ENCODE measurements at places on chromosomes 3 and 15.
A peak's percentile ranks its signal among the peaks of the same experiment; 100 is the strongest.

DNA sequence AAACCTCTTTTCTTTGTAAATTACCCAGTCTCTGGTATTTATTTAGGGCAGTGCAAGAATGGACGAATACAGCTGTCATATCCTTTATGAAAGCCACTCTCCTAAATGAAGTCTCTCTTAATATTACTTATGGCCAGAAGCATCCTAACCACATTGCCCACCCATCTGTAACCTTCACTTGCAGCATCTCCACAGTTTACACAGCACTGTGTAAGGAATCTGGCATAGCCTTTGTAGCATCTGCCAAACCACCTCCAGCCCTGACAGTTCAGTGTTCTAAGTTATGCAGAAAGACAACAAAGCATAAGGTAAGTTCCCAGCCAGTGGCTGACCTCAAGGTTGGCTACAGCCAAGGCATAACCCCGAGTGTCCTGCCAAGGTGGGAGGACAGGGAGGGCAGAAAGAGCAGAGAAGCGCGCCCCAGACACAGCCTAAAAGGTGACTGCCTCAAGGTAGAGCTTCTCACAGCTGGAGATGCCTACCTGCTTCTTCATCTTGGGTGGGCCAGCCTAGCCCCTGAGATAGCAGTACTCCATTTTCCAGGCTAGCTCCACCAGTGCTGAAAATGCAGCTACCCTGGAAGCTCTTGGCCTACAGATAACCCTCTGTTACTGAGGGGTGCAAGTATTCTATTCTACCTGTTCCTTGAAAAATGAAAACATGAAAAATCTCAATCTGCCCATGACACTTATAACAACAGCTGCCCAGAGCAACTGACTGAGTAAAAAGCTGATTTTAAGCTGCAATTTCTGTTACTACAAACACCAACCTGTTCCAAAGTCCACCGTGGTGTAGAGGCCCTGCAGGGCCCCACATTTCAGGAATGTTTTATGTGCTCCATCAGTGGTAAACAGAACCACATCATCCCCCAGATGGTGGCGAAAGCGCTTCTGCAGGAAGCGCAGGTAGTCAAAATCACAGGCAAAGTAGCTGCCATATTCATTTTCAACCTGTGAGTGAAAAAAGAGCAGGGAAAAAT is 39.3 kb downstream of the GLB1 start:
- no peak for DNase-seq

DNA sequence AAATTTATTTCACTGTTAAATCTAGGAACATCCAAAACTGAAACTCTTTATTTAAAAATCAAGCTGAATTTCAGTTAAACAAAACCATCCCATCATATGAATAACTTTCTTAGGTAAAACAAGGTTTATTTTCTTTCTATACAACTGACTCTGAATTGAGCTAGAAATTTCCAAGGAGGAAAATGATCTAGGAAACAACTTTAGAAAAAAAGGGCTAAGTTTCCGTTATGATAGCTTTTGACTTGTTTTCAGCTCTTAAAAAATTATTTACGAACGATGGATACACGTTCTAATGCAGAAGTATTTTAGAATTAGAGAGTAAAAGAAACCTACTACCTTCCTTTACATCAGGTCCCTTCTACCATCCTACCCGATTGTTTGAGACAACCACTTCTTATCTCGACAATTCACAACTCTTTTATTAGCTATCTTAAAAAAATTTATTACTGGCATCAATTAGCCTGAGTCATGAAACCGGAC is 1.8 kb upstream of the IGF1R start:
- DNase-seq, result no peak

DNA sequence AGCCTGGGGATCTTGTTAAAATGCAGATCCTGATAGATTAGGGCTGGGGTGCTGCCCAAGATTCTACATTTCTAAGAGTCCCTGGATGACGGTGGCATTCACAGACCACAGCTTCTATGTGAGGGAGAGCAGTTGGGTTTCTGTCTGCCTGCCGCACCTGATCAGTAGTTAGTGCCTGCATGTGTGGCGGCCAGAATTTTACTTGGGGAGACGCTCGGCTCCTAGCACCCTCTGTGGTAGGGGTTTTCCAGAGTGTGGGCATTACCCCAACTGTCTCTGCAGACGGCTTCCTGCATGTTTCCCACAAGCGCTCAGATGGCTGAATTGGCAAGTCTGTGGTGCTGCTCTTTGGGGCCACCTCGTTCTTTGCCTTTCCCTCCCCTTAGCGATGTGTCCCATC is 8.3 kb downstream of the GHRL start:
- DNase-seq, result no peak

DNA sequence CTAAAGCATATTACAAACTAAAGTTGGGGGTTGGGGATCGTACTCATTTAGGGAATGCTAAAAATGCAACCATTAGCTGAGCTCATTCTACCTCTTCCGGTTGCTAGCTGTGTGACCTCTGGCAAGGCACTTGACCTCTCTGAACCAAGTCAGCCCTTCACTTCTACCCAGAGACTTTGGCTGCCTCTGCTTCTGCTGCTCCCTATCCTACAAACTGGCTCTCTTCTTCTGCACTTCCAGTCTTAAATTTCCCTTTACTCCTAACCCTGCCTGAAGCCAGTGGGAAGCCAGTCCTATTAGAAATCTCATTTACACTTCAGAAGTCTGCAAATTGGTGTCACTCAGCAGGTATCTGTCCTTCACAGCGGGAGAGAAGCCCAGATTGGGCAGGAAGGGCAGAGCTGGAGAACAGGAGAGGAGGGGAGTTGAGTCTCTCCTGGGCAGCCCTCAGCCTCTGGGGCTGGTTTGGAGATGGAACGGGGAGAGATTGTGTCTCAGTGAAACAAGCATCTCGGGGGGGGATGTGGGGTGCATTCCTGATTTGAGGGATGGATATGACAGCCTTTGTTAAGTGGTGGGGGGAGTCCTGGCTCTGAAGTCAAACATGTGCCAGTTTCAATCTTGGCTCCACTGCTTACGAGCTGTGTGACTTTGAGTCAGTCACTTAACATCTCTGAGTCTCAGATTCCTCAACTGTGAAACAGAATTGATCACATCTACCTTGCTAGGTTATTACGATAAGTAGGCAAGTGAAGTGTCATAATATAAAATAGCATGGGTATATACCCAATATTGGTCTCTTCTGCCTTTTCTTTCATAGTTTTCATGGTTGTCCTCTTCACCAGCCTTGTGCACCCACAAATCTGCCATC is 7.8 kb upstream of the AEN start:
- DNase-seq, result no peak

DNA sequence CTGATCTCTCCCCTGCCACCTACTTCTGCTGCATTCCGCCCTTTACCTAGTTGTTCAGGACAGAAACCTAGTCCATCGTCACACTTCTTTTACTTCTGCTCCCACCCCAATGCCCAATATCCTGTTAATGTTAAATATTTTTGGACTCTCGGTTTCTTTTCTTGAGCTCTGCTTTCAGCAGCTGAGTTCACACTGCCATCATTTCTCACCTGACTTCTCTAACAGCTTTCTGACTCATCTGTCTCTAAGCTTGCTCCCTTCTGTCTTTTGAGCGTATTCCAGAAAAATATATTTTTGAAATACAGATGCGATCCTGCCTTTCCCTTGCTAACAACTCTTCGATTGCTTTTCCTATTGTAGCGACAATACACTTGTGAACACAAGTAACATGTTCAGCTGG is 183.4 kb downstream of the KLHL25 start:
- no peak for DNase-seq

- DNase-seq, result no peak
These were observed 203.4 kb upstream of the HES1 start for GRCh38 chr3:193932576-193932975.

DNA sequence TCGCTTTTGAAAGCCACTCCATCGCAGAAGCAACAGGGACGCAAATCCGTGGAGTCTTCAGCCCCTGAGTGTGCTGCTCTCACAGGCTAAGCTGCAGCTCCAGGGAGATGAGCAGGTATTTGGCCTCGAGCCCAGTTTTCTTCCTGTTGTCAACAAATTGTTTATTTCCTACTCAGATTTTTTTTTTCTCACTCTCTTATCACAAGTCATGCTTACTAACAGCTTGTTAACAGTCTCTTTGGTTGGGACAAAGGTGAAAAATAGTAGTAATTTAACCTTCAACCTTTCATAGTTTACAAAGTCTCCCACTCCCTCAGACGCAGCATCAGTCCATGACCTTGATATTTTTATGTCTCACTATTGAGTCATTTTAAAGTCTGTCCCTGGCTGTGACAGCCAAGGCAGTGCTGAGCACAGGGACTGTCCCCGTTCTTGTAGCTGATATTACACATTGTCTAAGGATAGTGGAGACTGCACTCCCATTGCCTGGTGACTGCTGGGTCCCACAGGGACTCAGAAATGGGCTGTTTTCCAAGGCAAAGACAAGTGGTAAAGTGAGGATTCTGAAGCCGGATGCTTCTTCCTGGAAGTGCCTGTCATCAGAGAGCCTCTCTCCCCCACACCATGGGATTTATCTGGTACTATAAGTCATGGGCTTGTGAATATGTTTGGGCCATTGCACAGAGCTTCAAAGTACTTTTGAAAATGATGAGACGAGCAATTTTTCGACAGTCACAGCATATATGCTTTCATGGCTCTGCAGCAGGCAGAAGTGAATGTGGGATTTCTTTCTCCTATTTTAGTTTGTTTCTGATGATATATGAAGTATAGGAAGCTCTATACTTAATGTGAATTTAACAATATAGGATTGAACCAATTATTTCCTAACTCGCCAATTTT is 59.8 kb upstream of the UNC13C start:
- no peak for DNase-seq

- DNase-seq, result peak; percentile 31
These were observed 866 bp downstream of the TNIK start for GRCh38 chr3:171459137-171459941.

GRCh38 chr3:188589071-188589470 is 435.1 kb downstream of the LPP start:
- no peak for DNase-seq

GRCh38 chr15:73650416-73651126 is 17.4 kb upstream of the NPTN start:
- DNase-seq, result no peak

GRCh38 chr3:145144361-145144760 is 1016.6 kb downstream of the PLOD2 start:
- DNase-seq, result no peak

DNA sequence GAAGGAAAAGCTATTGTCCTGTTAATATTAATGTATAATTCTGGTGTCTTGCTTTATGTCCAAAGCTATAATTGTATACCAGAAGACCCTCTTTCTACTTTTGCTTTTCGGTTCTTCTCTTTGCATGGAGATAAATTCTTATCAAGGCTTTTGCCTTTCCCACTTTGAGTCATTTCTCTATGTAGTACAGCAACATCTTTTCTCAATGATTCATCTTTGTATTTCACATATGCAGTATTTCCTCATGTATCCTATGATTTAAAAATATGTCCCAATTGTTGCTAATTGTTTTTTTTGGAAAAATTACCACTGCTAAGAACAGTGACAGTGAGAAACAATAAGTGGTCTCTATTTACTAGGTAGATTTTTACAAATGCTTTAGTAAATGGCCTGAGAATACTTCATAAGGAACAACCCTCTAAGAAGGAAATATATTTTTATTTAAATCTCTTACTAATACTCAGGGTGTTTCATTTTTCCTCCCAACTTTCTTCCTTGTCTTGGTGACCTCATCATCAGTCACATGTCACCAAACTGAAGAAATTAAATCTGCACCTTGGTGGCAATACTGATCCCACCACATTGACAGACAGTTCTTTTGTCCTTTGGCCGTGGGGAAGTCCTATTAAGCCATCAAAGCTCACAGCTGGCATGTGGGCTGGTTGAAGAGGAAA is 290.6 kb downstream of the SATB1 start:
- DNase-seq, result no peak

DNA sequence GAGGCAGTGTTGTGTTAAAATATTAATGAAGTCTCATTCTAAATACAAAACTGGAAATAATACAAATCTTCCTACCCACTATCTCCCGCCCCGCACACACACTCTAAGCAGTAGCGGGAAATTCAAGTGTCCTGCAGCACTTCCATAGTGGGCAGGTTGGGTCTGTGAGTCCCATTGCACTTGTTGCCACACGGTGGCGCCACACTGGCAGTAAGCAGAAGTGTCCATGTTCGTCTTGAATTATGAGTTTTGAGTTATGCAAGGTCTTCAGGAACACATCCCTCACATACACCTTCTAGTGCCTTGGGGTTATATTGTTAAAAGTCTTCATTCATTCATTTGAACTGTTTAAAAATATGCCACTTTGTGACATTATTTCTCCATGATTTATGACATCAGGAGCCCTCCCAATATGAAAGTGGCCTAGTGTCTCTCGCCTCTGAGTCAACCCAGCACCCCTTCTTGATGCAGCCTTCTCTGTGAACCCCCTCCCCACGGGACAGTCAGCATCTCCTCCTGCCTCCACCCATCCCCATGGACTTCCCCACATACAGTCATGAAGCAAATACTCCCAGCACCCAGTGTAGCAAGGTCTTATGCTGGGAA is 17.6 kb upstream of the CCDC174 start:
- DNase-seq, result peak; percentile 73

DNA sequence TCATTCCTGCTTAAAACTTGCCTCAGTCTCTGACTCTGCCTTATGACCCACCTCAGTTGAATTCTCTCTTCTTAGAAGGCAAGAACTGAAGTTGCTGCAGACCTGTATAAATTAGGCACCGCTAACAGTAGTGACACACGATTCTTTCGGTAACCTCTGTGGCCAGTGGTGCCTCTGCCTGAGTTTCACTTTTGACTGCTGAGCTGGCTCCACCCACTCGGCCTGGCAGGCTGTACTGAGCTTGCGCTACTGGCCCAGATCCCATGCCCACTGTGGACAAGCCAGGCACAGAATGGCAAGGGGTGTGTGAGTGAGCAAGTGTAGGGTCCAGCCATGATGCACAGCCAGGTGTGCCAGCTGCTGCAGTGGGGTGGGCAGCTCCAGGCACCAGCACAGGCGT is 19.1 kb upstream of the EIF1B start:
- DNase-seq, result no peak

DNA sequence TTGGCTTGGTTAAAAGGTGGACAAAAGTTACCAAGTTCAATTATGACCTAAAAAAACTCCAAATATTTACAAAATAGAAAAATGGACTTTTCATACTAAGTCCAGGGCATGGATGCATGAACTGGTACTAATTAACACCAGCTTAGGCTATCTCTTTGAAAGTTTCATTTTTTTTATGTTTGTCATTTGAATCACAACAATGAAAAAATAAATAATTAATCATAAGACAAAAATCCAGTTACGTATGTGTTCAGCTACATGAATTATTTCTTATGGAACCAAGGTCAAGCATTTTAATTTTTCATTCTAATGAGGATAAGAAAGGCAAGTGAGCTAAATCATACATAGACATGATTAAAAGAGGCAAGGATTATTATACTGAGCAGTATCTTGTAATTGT is 23.7 kb upstream of the STRIT1 start:
- no peak for DNase-seq

- no peak for DNase-seq
These were observed 55.8 kb downstream of the TBC1D5 start for GRCh38 chr3:17686613-17687012.
